ENCODE measurements at places on chromosomes 3 and 15.

- no peak for DNase-seq
Measured at GRCh38 chr3:38327335-38328009, 19.1 kb upstream of the XYLB start.

GRCh38 chr3:87260270-87260669 lies 16.1 kb downstream of the POU1F1 start:
- DNase-seq: no peak

- no peak for DNase-seq
Measured at GRCh38 chr3:86547692-86548091, 443.3 kb downstream of the VGLL3 start.

DNA sequence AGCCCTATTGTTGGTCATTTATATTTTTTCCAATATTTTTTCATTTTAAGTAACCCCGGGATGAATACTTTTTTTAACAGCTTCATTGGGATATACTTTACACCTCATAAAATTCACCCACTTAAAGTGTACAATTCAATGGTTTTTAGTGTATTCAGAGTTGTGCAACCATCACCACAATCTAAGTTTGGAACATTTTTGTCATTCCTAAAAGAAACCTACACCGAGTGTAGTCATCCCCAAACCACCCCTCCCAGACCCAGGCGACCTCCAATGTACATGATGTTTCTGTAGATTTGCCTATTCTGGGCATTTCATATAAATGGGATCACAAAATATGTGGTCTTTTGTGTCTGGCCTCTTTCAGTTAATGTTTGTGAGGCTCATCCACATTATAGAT lies 118.3 kb upstream of the FRMD4B start:
- no peak for DNase-seq

GRCh38 chr3:64143409-64144130 lies 81.7 kb downstream of the PRICKLE2 start:
- no peak for DNase-seq

- no peak for DNase-seq
Measured at GRCh38 chr3:122987736-122988319, 39.7 kb downstream of the SEMA5B start.

GRCh38 chr3:29186131-29186599 lies 94.7 kb upstream of the RBMS3 start:
- no peak for DNase-seq

DNA sequence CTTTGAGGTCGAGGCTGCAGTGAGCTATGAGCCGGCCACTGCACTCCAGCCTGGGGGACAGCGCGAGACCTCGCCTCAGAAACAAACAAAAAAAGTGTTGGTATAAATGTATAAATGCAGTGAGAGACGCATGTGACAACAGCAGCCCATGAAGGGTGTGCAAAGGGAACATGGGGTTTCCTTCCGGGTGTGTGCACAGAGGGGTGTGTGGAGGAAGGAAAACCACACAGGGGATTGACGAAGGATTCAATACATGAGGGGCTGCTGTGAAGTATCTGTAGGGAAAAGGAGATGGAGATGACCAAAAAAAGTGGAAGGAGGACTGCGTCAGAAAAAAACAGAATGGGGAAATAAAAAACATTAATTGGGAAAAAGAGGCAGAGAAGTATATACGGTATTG lies 1.1 kb downstream of the MTFMT start:
- DNase-seq: no peak

- no peak for DNase-seq
Measured at GRCh38 chr15:49758856-49759255, 138.0 kb downstream of the DTWD1 start.

DNA sequence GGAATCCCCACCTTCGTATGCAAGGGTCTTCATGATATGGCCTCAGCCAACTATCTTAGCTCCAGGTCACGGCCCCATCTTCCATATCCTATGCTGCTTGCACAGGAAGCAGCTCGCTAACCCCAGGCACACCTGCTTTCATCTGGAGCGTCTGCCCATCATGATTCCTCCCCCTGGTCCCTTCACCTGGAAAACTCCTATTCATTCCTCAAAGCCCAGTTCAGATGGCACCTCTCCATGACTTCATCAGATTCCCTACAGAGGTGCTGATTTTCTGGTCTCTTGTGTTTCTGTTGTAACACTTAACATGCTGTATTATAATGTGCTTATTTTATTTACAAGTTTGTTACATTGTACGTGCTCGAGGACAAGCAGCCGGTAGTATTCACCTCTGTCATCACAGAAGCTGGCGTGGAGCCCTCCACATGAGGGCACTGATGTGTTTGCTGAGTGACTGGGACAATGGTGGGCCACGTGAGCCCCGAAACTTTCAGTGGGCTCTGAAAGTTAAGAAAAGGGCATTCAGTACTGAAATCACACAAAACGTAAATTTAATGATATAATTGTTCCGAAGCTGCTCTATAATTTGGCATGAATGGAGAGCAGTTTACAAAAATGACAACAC lies 16.2 kb downstream of the MUC20 start:
- DNase-seq: no peak

- DNase-seq: no peak
Measured at GRCh38 chr3:94115482-94115881, 52.6 kb downstream of the NSUN3 start.

DNA sequence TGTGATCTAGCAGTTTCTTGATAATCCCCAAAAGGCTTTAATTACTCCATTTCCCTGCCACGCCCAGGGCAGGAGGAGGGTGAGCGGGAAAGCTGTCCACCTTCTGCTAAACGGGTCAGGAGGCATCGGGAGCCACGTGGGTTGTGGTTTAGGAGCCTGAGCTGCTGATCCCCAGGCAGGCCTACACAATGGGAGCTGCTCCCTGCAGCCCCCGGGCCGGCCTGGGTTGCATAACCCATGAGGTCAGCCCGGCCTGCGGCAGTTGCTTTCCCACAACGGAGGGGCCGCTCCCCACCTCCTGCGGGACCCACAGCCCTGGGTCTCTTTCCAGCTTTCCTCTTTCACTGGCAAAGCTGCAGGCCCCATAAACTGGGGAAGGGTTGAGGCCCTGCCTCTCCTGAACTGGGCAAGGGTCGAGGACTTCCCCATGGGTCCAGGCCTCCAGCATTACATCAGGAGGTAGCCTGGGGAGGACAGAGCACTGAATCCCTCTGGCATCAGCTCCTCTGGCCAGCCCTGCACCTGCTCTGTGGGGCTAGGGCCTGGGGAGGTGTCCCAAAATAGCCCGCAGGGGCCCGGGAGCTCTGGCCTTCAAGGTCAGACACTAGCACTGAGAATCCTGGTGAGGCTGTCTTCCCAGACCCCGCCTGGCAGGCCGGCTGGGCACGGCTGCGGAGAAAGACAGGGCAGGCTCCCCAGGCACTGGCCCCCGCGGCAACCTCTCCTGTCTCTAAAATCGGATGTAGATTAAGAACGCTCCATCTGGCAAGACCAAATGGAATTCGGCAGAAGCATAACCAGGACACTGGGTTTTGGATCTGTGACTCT lies 47.3 kb downstream of the ZDHHC19 start:
- no peak for DNase-seq

DNA sequence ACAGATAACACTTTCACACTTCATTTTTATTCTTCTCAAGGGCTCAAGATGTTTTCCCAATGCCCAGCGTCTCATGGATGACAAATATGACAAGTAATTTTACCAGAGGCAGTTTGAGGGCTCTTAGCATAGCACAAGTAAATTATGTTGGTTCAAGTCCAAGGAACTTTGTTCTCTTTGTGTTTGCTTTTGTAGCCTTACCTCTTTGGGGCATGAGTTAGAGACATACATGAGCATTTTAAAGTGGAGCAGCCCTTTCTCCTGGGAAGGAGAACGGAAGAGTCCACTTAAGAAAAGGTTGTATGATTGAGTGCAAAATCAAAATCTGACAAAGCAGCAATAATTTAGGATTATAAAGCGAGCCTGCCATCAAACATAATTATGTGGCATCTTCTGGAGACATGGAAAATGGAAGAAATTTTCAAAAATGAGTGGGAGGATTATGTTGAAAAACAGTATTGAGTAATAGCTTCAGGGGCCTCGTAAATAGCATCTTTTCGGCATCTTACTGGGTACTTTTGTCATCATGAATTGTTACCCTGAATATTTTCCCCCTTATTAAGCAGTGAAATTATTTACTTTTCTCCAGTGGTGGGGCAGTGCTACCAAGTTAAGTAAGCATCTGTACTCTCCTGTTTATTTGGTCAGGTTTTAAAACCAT lies 65.9 kb downstream of the PGPEP1L start:
- no peak for DNase-seq

- no peak for DNase-seq
Measured at GRCh38 chr15:85837881-85838280, 43.2 kb upstream of the KLHL25 start.

DNA sequence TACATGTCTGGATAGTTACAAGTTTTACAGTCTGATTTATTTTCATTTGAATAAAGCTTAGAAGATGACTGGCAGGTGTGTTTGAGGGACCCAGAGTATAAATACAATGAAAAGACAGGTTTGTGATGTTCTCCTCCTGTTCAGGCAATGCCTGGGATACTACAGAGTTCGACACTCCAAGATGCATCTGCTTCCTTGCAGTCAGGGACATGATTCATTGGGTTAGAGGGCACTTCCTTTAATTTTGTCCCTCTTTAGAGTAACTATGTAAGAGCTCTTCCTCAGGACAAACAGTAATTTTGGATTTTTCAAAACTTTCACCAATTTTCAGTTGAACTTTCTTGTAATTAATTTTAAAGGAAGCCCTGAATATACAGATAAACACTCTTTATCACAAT lies 102.0 kb downstream of the LMLN start:
- DNase-seq: no peak

GRCh38 chr15:74397239-74398068 lies 30.0 kb upstream of the CYP11A1 start:
- no peak for DNase-seq

GRCh38 chr3:17515445-17516234 lies 226.8 kb downstream of the TBC1D5 start:
- no peak for DNase-seq

- no peak for DNase-seq
Measured at GRCh38 chr15:80584973-80585525, 110.1 kb upstream of the ABHD17C start.

Data from occipital lobe (tissue), 3 donors.